Uterus (tissue), 4 donors: ENCODE measurements at places on chromosomes 6 and 20.

- DNase-seq, result no peak
These were observed 292.3 kb upstream of the EYS start for GRCh38 chr6:65999288-65999791.

GRCh38 chr20:45456632-45457031 lies 12.9 kb upstream of the WFDC2 start:
- DNase-seq, result no peak

GRCh38 chr6:6293317-6293716 lies 27.1 kb downstream of the F13A1 start:
- DNase-seq, result no peak

DNA sequence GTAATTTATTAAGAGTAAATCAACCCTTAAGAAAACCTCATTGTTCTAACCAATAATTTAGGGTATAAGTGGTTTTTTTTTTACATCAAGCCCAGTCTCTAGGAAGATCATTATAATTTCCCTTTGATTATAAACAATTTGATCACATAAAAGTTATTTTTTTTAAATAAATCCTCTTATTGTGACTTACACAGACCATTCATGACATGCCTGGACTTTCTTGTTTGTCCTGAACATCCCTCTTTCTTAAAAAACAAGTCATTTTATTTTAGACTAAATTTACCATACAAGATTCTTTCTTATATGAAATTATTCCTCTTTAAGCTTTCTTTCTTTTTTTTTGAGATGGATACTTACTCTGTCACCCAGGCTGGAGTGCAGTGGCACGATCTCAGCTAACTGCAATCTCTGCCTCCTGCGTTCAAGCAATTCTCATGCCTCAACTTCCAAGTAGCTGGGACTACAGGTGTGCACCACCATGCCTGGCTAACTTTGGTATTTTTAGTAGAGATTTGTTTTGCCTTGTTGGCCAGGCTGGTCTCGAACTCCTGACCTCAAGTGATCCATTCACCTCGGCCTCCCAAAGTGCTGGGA lies 53.6 kb upstream of the AGPAT4 start:
- no peak for DNase-seq

- no peak for DNase-seq
These were observed 12.5 kb upstream of the ZDHHC14 start for GRCh38 chr6:157368359-157369049.

DNA sequence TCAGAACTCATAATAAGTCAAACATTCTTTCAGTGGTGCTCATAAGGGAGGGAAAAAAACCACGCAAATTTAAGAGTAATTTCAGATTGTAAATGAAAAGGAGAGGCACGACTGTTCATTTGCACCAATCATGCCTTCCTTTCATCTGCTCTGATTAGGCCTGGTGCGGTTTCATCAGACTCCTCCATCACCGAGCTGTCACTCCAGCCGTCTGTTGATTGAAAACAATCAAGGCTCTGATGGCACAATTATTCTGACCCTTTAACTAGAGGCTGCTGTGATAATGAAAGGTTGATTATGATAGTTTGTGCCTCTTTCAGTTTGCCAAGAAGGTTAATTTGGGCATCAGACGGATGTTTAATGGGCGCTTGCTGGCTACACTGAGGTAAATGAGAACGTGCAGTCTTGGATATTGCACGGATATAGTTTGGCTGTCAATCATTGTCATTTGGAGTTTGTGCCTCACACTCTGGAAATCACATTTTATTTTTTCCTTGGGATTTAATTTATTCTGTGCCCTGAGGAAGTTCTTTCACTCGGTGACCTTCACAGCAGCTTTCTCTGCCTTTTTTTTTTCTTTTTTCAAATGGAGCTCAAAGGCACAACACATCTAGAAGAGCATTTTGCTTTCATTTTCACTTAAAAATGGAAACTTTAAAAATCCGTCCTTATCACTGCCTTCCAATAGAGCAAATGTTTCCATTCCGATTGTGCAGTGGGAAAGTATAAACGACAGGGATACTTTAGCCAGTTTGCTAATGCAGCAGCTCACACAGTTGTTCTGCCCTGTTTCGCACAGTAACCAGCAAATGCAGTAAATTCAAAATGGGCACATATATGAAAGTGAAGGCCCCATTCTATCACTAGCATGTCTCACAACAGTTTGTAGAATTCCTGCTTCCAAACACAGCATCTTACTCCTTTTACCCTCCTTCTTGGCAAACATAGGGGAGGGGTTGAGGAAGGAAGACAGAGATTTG lies 172.8 kb downstream of the KLHL32 start:
- no peak for DNase-seq

DNA sequence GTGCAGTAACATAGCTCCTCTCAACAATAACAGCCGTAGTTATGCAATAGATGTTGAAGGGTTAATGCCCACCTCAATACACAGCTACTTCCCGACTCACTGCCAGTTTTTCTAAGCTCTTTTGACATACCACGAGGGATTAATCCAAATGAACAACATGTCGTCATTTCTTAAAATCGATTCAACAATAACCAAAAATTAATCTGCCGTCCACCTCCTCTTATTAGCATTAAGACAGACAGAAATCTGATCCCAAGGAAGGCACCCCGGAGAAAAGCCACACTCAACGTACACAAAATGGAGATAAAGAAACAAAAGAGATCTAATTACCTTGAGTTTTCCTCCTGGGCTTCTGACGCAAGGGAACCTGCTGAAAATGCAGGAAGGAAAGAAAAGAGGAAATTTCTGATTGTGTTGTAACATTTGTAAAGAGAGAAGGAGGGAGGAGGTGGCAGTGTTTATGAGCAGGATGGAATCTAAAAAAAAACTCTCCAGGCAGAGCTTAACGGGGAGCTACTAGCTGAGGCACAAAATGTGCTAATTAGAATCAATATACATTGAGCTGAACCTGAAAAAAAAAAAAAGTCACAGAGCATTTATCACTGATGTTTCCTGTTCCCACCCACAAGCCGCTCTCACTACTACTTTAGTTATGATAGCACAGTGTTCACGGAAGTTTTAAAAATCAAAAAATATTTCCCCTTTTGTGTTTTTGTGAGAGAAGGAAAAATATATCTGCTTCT lies 109.3 kb downstream of the IPCEF1 start:
- DNase-seq, result no peak

GRCh38 chr6:35487658-35488516 lies 9.0 kb downstream of the TEAD3 start:
- peak; percentile 83 for DNase-seq

DNA sequence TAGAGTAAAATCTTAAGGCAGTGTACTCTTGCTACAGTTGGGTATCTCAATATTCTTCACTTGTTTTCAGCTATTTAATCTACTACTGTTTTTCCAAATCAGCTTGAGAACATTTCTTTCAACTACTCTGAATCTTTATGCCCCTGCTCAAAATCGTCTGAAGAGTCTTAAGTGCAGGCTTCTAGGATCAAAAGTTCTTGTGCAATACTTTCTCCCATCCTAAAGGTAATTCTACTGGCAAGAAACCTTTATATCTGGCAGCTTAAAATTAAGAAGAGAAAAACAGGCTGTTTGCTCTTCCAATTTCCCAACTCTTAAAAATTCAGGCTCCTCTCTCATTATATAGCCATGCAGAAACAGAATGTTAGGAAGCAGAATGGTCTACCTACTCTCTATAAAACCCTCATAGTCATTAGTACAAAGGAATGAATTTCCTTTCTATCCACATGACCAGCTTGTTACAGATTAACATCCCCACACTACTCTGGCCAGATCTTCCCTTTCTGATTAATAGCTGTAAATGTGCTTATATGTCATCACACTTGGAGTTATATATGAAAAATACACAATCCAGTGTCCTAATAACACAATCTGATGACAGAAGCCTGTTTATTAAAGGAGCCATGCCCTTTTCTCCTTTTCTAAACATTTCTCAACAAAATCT lies 122.2 kb upstream of the FAM184A start:
- no peak for DNase-seq

DNA sequence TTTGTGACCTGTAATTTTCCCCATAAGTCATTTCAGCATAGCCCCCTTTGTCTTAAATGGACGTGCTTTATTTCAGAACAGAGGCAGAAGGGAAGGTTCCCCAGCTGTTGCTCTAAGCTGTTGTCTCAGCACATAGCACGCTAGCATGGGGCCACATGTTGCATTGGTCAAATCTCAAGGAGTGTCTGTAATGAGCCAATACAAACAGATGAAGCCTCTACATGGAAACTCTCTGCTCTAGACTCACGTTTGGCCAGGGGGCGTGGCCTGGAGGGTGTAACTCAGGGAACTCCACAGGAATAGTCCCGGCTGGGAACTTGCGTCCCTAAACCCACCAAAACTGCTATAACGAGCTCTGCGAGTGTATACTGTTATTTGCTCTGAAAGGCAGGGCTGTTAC lies 35.2 kb upstream of the SLC22A2 start:
- no peak for DNase-seq

GRCh38 chr6:28901831-28902230 lies 22.0 kb downstream of the TRIM27 start:
- no peak for DNase-seq

DNA sequence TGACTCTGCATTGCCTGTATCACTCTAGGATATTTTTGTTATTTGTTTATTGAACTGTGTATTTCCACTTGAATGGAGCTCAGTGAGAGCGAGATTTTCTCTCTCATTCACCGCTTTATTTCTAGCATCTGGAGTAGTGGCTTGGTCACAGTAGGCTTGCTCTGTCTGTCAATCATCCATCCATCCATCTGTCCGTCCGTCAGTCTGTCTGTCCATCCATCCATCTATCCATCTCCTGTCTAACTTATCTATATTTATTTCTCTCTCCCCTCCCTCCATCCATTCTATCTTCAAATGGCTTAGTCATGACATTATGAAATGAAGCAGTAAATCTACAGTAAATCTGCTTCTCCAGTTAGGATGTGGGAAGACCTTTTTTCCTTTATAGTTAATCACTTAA lies 94.6 kb downstream of the TIAM2 start:
- no peak for DNase-seq

DNA sequence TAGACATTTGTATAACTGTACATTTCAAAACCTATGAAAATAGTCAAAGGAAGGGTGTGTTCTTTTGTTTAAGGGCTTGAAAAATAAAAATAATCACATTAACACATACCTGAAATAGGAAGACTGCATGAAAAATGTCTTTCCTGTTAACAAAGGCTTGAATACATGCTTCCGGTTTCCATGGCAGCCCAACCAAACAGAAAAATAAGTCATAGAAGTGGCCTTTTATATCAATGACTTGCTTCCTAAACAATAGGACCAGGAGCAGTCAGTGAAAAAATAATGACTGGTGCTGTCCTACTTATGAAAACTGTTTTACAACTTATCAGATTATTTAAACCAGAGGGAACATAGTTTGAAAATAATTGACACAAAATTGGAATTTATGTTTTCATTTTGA lies 412.6 kb upstream of the PLCB4 start:
- peak; percentile 29 for DNase-seq

DNA sequence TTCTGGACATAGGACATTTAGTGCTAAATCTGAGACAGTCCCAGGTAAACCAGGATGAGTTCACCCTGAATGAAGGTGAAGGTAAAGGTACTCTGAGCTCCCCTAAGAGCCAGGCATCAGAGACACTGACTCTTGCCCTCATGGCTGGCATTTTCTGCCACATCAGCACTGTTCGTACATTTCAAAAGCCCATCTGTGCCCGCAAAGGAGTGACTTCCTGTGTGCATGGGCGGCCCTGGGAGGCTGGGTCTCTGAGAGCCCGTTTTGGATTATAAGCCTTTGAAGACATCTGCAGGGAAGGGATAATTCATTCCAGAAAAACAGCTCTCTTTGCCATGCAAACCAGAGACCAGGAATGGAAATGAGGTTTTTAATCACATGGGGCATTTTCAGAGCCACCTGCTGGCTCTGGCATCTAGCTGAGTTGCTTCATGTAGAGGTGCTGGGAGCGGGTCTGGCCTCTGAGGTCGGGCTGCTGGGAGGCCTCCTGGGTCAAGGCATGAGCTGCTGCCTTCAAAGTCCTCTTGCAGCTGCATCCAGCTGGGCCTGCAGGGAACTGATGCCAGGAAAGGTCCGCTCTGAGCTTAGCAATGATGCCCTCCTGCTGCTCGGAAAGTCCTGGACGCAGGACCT lies 348.3 kb downstream of the DHX35 start:
- no peak for DNase-seq

DNA sequence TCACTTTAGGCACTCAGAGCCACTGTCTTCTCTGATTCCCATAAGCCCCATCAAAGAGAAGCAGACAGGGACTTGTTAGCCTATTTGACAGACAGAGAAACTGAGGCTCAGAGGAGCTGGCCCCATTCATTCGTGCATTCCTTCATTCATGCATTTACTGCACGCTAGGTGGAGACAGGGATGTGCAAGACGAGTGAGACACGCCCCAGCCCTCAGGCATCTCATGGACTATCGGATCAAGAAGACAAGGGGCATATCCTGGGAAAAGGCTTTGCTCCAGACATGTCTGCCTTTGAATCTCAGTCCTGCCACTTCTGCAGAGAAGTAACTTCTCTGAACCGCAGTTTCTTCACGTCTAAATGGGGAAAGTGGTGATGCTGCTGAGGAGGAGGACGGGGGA lies 54.1 kb downstream of the BPIFB1 start:
- no peak for DNase-seq

- no peak for DNase-seq
These were observed 29.7 kb upstream of the AFDN start for GRCh38 chr6:167797011-167797471.

- DNase-seq, result no peak
These were observed 52.1 kb downstream of the YTHDF1 start for GRCh38 chr20:63163596-63164483.

DNA sequence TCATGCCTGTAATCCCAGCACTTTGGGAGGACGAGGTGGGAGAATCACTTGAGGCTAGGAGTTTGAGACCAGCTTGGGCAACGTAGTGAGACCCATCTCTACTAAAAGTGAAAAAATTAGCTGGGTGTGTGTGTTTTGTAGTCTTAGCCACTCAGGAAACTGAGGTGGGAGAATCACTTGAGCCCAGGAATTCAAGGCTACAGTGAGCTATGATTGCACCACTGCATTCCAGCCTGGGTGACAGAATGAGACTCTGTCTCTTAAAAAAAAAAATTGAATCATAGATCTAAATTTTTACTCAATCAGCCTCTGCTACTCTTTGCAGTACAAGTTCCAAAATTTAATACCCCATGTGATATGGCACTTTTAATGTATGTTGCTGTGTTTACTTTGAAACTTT lies 121.6 kb downstream of the ARMC2 start:
- DNase-seq, result no peak

GRCh38 chr6:123519189-123519505 lies 117.6 kb downstream of the TRDN start:
- peak; percentile 16 for DNase-seq

- DNase-seq, result no peak
These were observed 13.8 kb upstream of the KIF16B start for GRCh38 chr20:16587066-16587465.

GRCh38 chr6:6893701-6894100 lies 214.1 kb upstream of the RREB1 start:
- no peak for DNase-seq

GRCh38 chr6:32401284-32401963 lies 5.6 kb downstream of the BTNL2 start:
- DNase-seq, result no peak

- DNase-seq, result no peak
These were observed 16.1 kb downstream of the FBXO30 start for GRCh38 chr6:145798530-145798929.

- no peak for DNase-seq
These were observed 27.8 kb downstream of the RNF8 start for GRCh38 chr6:37381579-37381978.

- DNase-seq, result no peak
These were observed 75.1 kb downstream of the CARMIL1 start for GRCh38 chr6:25354078-25354932.

- DNase-seq, result no peak
These were observed 245.6 kb downstream of the HIVEP2 start for GRCh38 chr6:142699391-142699790.
